ENCODE measurements at places on chromosomes 6 and 20.

DNA sequence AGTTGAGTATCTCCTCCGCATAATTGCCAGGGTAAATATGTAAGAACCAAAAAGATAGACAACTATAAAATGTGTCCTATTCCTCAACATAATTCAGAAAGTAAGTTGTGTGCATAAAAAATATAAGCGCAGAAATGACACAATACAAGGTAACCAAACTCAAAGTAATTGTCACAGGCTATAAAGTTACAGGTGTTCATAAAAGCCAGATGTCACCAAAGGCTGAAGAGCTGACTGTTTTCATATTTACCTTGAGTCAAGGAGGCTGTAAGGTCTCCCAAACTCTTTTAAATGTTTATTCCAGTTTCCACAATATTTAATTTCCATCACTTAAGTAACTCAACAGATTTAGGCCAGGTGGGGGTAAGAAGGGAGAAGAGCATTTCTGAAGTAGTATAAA is 192.2 kb upstream of the MARCKS start:
- no peak for DNase-seq

DNA sequence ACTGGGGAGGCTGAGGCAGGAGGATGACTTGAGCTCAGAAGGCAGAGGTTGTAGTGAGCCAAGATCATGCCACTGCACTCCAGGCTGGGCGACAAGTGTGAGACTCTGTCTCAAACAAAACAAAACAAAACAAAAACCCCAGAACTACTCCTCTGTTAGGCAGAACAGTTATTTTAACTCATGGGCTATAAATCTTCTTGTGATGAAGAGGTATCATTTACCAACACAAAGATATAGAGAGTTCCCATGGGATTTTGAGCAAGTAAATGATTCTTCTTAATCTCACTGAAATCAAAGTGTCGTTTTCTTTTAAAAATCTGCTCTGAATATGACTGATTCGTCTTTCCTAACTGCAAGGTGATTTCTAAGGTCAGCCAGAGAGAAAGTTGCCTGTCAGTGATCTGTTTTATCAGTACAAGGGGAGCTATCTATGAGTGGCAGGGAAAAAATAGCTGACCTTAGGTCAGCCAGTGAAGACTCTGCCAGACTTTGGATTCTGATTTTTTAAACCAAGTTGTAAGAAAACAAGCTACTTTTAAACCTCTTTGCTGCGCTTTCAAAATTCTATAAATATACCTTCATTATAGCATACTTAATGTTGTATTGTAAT is 3.8 kb upstream of the DSP start:
- no peak for DNase-seq

GRCh38 chr6:125356884-125357283 is 55.1 kb upstream of the HDDC2 start:
- DNase-seq, result no peak

GRCh38 chr20:4607287-4607713 is 114.4 kb upstream of the PRND start:
- peak; percentile 26 for DNase-seq

DNA sequence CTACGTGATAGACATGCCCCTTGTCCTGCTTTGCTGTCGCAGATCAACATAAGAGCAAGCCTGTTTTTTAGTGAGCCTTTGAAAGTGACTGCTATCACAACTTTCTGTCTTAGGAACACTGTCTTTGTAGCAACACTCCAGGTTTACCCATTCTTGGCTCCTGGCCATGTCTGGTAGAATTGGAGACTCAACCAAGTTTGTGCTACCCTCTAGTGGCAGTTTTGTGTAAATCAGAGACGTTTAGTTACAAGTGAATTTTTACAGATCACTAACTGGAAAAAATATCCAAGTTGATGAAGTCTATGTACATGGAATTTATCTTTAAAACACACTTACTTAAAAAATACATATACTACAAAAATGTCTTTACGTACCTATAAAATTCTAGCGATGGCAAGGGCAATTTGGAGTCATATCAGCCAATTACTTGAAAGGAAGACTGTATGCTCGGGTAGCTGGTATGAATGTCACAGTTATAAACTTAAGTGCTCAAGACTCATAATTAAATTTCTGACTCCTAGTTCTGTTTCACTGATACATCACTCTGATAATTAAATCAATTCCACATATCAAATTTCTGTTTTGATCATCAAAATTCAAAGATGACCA is 101.4 kb downstream of the ADGB start:
- no peak for DNase-seq

- no peak for DNase-seq
Observed at GRCh38 chr6:107348224-107348623, 111.1 kb downstream of the PDSS2 start.

DNA sequence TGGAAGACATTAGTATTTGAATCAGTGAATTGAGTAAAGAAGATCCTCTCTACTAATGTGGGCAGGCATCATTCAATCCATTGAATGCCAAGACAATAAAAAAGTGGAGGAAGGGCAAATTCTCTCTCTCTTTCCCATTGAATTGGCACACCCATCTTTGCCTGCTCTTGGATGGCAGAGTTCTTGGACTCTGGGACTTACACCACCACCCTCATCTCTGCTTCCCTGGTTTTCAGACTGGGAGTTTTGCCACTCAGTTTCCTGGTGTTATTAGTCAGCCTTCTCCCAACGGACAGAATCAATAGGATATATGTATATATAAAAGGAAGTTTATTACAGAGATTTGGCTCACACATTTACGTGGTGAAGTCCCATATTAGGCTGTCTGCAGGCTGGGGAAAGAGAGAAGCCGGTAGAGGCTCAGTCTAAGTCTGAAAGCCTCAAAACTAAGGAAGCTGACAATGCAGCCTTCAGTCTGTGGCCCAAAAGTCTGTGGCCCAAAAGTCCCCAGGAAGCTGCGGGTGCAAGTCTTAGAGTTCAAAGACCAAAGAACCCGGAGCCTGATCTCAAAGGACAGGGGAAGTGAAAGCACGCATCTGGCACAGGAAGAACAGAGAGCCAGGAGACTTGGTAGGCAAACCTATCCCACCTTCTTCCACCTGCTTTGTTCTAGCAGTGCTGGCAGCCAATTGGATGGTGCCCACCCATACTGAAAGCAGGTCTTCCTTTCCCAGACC is 64.4 kb downstream of the SMPDL3A start:
- no peak for DNase-seq

DNA sequence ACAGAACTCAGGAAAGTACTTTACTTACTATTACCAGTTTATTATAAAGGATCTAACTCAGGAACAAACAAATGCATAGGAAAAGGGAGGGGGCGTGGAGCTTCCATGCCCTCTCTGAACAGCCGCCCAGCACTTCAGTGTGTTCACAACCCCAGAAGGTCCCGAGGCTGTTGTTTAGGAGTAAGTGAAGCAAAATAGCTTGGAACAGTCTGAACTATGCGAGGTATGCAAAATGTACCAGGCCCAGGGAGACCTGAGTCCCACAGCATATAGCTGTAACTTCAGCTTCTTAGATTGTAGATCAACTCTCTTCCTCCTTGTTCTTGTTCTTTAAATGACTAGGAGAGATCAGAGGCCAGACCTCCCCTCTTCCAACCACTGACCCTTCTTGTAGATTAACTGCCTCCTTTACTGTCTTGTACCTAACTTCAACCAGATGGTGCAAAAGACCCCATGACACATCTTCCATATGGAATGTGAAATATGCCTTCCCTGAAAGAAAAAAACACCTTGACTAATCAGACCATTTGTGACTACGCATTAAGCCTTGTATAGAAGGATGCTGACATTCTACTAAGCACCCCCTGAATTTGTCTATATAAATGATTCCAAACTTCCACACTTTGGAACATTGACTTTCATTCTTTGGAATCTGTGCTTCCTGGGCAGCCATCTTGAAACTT is 98.8 kb upstream of the SNX9 start:
- no peak for DNase-seq

DNA sequence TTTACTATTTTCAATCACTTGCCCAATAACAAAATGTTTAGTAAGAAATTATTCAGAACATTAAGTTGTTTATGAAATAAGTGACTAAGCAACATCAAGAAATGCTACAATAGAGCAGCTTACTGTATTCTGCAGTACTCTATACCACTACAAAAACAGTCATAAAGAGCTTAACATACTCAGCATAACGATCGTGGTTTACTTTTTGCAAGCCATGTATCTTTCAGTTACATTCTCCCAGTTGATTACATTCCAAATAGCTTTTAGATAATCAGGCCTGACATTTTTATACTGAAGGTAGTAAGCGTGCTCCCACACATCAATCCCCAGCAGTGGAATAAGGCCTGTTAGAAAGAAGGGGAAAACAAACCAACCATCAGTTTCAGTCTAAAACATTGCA is 10.7 kb downstream of the SOD2 start:
- DNase-seq, result no peak

DNA sequence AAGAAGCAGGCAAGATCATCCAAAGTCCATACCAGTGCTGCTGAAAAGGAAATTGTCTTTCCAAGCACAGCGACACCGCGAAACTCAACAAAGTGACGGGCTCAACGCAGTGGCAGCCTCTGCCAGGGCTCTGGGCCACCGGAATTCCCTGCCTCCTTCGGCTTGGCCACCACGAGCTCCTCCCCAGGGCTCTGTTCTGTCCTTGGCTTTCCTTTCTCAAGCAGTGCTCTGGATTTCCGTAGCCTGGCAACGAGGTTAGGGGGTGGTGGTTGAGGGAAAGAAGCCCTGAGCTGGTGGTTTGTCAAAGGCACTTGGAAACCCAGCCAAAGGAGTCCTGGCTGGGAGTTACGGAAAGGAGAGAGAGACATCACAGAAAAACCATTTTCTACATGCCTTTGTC is 31.2 kb downstream of the PRR18 start:
- DNase-seq, result no peak

DNA sequence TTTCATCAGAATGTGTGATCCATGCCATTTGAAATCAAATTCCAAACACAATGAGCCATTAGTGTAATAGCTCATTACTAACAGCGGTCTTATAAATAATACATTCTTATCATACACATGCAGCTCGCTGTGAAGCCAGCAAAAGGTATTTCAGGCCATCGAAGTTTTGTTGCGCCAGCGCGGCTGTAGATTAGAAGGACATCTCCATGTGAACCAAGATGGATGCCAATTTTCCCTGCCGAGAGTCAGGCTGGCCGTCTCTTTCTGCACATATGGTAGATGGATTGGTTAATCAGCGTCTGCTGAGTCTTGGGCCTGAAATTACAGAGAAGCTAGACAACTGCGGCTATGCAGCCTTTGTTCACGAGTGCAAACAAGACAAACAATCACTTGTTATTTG is 44.1 kb downstream of the CFAP61 start:
- no peak for DNase-seq

DNA sequence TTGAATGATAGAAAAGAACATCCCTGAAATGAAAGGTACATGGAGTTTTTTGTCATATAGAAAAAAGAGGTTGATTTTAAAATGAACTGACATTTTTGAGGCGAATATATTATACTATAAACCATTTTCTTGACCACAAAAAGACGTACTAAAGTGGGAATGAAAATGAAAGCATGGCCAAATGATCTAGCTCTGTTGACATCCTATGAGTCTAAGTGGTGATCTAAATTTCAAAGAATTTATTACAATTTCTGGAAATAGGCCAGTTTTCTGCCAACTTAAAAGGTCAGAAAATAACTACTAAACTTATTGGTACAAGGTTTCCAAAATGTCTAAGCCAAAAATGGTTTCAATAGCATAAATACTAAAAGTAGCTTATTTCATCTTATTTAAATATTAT is 536.8 kb downstream of the EYS start:
- DNase-seq, result no peak

- DNase-seq, result no peak
Observed at GRCh38 chr6:139611327-139612134, 237.1 kb upstream of the CITED2 start.

DNA sequence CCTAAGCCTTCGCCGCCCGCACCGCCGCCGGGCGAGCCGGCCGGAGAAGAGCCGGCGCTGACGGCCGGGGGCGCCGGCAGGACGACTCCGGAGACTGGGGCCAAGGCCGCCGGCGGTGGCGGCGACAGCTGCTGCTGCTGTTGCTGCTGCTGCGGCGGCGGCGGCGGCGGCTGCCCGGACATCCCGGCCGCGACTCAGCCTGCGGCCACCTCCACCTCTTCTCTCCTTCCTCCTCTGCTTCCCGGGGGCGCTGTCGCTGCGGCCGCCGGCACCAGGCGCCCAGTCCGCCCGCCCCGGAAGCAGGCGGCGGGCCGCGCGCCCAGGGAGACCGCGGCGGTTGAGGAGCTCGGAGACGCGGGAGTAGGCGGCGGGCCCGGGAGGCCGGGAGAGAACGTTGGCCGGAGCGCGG is 307 bp downstream of the RANBP9 start:
- DNase-seq, result no peak

DNA sequence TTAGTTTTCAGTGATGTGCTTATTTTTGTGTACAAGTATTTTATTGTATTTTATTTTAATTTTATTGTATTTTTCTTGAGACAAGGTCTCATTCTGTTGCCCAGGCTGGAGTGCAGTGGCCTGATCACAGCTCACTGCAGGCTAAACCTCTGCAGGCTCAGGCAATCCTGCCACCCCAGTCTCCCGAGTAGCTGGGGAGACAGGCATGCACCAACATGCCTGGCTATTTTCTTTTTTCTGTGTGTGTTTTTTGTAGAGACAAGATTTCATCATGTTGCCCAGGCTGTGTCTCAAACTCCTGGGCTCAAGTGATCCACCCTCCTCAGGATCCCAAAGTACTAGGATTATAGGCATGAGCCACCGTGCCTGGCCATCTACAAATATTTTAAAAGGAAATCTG is 146.3 kb downstream of the MANEA start:
- no peak for DNase-seq

DNA sequence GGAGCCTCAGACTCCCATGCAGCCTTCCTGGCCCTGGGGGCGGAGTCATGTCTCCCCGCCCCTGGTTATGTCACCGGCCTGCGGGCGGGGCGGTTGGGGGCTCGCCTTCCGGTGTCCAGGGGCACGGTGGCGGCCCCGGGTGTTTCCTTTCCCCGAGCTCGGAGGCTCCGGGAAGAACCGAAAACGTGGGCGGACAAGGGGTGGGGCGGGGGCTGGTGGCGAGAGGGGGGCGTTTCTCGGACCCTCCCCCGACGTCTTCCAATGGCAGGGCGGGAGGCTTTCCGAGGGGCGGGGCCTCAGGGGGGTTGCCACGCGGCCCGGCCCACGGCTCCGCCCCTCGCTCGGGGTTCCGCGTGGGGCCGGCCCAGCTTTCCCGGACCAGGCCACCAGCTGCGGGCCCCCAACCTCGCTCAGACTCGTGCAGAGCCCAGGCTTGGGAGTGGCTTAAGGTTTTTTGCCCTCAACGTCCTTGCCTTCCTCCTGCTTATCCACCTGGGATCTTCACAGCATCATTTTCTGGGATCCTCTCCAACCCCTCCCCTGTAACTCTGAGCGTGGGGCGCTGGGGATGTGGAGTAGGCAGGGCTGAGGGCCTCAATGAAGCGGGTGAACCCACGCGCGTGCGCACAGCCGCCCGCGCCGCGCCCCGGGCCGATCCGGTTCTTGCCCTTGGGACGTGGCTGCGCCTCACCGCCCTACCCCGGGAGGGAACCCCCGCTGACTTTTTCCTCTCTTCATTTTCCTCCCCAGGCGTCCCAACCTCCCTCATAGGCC is 2.1 kb upstream of the NRN1 start:
- DNase-seq, result no peak

- DNase-seq, result no peak
Observed at GRCh38 chr6:12592634-12593033, 123.9 kb upstream of the PHACTR1 start.

- no peak for DNase-seq
Observed at GRCh38 chr20:64031822-64032314, 4.1 kb upstream of the C20orf204 start.
